ENCODE measurements at places on chromosomes 1 and 21.

DNA sequence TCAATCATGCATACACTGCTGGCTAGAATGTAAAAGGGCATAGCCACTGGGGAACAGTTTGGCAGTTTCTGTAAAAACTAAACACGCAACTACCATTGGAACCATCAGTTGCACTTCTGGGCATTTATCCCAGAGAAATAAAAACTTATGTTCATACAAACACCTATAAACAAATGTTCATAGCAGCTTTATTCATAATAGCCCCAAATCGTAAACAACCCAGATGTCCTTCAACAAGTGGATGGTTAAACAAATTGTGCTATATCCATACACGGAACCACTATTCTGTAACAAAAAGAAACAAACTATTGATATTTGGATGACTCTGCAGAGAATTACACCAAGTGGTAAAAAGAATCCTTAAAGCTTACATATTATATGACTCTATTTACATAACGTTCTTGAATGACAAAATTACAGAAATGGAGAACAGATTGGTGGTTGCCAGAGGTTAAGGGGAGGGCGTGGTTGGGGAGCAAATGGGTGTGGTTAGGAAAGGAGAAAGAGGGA lies 22.8 kb downstream of the LACTBL1 start:
- DNase-seq: no peak

DNA sequence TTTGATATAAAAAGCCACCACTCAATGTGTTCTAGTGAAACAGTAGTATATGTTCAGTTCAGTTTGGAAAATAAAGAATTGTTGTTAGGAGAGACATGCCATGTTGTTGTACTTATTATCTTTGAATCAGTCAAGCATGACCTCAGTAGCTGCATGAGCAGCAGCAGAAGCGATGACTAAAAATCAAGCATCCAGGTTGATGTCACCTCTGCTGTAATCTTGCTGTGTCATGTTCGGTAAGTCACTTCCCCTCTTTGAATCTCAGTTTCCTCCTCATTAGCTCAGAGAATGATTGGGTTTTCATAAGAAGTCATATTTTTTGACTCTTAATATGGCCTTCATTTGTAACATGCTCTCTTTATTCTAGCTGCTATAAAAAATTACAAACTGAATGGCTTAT lies 428.4 kb upstream of the B3GALT2 start:
- no peak for DNase-seq

GRCh38 chr1:107529511-107530149 lies 388.8 kb downstream of the NTNG1 start:
- DNase-seq: peak; percentile 65

GRCh38 chr1:55986003-55986402 lies 593.4 kb downstream of the PLPP3 start:
- no peak for DNase-seq

- DNase-seq: peak; percentile 42
Observed at GRCh38 chr1:116847688-116848531, 61.8 kb upstream of the PTGFRN start.

- no peak for DNase-seq
Observed at GRCh38 chr1:209527372-209527771, 56.1 kb upstream of the CAMK1G start.

DNA sequence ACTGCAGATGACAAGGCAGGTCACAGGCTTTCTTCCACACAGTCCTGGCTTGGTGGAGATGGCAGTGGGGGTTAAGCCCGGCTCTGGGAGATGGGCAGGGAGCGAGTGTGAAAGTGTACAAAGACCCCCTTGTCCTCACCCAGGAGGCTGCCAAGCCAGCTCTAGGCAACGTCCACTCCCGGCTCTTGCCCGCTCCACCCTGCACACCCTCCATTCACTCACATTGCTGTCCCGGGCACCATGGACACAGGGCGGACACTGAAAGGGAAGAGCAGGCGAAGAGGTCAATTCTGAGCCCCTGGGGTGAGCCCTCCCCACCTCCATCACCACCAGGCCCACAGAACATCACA lies 8.9 kb downstream of the COL16A1 start:
- no peak for DNase-seq

DNA sequence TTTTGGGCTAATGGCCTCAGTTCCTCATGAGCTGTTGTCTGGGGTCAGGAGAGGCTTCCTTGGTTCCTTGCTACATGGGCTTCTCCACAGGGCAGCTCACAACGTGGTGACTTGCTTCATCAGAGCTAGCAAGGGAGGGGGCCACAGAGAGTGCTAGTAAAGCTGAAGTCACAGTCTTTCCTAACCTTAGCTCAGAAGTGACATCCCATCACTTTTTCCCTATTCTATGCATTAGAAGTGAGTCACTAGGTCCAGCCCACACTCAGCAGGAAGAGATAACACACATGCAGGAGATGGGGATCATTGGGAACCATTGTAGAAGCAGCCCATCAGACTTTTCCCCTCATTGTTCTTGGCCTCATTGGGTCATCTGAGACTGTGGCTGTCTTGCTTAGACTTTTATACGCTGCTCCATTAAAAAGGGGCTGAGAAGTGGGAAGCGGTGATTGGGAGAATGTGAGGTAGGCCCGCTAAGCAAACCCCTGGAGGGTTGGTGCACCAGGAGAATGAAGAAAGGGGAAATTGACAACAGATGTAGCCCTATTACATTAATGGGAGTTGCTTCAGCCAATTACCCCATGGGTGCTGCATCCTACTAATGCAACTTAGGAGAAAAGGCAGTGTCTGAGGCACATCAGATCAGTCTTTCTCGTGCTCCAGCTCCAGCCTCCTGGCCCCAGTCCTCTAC lies 22.1 kb upstream of the IGSF21 start:
- DNase-seq: no peak

All from GM20000 (cell line).